ENCODE measurements at places on chromosomes 7 and 10. TPM values are rescaled to one million over a fixed set of nuclear protein-coding genes. Genes with fewer than 3 reads are reported as not detected.

ODAD2 gene
- total RNA-seq: 0.44 TPM

OR9A2 gene
- not detected for total RNA-seq

KCP gene
- 44.6 TPM for total RNA-seq

STOX1 gene
- 1.5 TPM for total RNA-seq

ANKRD30A gene
- not detected for total RNA-seq

RAMP3 gene
- 82.6 TPM for total RNA-seq

SPDYE2 gene
- total RNA-seq: 0.50 TPM

CACNA2D1 gene
- total RNA-seq: 18.3 TPM

ZNF25 gene
- 10.8 TPM for total RNA-seq

DNA sequence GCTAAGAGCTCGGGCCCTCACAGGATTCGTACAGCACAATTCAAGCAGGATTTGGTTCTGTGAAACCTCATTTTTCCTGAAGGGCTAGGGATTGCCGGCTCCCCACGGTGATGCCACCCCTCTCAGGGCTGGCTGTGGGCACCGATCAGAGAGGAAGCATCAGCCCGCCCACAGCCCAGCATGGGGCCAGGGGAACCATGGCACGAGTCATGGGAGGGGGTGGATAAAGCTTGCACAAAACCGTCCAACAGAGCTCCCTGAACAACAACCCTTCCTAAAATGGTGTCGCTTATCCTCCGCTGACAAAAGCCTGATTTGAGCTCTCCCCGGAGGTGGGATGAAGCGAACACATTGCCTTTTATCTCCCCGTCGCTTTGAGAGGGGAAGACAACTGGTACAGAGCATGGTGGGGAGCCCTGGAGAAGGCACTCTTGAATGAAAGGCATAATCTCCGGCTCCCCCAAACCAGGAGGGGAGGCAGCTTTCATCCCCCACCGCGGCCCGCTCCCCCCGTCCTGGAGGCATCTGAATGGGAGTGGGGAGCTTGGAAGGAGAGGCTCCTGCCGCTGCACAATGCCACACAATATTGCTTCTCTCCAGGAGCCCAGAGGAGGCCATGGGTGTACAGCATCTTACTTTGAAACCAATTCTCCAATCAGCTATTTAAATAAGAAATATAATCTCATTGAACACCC is 144.0 kb downstream of the RPS24 start:
- DNase-seq: no peak

DNA sequence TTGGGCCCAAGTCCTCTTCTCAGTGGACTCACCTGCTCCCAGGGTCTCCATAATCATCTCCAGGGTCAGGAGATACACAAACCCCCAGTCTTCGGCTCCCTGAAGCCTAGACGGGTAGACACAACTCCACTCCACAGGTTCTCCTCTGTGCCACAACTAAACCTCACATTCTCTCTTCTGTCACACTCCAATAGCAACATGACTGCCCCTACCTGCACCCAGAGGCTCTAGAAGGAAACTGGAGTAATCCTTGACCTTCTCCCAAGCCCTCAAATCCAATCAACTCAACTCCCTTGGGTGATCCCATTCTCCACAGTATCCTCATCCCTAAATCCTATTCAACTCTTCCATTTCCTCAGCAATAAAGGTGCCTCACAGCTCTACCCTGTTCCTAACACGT is 16.2 kb downstream of the HNRNPF start:
- DNase-seq: peak; percentile 6

- no peak for DNase-seq
Measured at GRCh38 chr10:120538091-120538490, 81.1 kb downstream of the PLPP4 start.

GRCh38 chr7:31962246-31962645 is 108.0 kb downstream of the PDE1C start:
- no peak for DNase-seq

- DNase-seq: no peak
Measured at GRCh38 chr7:103593691-103594090, 147.7 kb upstream of the SLC26A5 start.

GRCh38 chr7:143284591-143285469 is at the start of gene TMEM139:
TSS of gene TMEM139 (plus strand) at chr7:143284958. CDS start at chr7:143285958, 1,000 bp downstream.
- DNase-seq: peak; percentile 83

DNA sequence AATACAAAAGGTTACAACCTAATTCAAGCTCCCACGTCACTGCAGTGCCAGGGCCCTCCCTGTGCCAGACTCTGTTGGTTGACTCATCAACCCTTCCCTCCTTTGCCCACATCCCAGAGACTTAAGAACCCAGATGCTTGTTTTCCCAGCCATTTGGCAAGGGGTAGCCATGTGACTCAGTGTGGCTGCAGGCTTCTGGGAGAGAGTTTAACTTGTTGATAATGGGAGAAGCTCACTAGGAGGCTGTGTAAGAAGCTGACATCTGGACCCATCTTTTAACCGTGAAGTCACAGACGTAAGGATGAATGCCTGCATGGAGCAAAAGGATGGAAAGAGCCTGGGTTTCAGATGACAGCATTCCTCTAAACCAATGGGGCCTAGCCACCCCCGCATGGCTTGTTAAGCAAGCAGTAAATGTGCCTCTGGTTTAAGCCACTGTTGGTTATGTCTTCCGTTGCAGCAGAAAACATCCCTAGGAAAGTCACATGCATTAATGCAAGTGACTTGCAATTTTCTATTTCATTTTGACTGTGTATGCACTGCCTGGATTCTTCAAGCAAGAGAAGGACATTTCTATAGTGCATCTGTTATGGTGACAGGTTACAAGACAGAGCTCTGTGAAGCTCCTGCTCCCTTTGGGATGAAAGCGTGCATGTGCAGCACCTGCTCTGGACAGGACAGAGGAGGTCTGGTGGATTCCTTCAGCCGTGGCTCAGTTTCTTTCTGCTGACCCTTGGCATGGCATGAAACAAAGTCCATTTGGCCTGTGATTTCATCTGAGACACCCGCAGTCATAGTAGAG is 57.5 kb upstream of the CREB5 start:
- DNase-seq: peak; percentile 95

- DNase-seq: no peak
Measured at GRCh38 chr10:26703096-26703495, 5.6 kb downstream of the PDSS1 start.

DNA sequence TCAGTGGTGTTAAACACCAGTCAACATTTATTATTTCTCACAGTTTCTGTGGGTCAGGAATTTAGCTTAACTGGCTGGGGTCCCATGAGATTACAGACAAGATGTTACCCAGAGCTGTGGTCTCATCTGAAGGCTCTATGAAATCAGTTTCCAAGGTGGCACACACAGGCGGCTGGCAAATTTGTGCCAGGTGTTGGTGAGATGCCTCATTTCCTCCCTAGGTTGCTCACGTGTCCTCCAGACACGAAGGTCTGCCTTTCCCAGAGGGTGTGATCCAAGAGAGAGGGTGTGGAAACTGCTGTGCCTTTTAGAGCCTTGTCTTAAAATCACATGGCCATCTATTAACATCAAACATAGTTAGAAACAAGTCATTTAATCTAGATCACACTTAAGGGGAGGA is 209.0 kb downstream of the JCAD start:
- no peak for DNase-seq

DNA sequence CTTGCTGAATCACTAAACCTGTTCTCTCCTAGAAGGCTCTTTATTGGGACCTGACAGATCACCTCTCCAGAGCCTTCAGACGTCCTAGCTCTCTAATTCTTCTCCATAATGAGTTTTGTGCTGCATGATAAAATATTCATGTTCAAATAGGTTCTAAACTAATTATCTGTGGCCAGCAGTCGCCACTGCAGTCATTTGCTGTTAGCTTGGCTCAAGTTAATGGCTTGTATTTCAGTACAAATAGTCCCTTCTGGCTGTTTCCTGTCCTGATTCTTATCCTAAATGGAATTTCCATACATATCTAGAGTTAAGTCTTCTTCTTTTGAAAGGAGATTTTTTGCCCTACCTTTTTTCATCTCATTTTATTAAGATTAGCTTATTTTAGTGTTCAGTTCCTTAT is 303.2 kb downstream of the EXOC4 start:
- no peak for DNase-seq

- DNase-seq: no peak
Measured at GRCh38 chr10:37289833-37290464, 164.6 kb downstream of the ANKRD30A start.

DNA sequence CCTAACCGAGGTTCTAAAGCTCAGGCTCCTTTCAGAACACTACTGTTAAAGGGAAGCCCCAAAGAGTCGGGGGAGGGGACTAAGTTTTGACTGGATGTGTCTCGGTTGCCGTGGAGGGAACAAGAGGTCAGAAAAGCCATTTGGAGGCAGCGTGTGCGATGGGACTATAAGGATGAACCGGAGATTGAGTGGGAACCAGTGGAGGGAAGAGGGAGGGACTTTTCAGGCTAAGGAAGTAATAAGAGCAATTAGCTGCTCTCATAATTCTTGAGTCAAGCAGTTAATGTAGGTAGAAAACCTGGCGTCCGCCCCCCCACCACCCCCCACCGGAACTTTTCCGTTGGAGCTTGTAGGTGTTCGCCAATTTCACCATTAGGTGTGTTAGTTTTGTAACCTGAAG is 491 bp upstream of the AKAP9 start:
- peak; percentile 84 for DNase-seq

DNA sequence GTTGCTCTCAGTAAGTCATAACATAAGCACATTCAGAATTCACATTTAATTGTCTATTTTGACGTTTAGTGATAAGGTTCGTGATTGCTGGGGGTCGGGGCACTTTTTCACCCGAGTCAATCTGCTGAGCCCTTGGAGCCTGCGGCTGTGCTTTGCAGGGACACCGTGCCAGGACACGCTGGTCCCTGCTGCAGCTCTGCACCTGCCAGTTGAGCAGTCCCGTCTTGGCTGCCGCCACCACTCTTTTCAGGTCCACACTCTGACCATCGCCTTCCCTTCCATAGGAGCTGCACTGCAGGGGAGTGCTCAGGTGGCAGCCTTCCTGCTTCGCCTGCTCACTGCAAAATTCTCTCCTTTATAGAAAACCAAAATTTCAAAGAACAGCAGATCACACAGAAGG is 36.4 kb downstream of the CUL1 start:
- DNase-seq: no peak

DNA sequence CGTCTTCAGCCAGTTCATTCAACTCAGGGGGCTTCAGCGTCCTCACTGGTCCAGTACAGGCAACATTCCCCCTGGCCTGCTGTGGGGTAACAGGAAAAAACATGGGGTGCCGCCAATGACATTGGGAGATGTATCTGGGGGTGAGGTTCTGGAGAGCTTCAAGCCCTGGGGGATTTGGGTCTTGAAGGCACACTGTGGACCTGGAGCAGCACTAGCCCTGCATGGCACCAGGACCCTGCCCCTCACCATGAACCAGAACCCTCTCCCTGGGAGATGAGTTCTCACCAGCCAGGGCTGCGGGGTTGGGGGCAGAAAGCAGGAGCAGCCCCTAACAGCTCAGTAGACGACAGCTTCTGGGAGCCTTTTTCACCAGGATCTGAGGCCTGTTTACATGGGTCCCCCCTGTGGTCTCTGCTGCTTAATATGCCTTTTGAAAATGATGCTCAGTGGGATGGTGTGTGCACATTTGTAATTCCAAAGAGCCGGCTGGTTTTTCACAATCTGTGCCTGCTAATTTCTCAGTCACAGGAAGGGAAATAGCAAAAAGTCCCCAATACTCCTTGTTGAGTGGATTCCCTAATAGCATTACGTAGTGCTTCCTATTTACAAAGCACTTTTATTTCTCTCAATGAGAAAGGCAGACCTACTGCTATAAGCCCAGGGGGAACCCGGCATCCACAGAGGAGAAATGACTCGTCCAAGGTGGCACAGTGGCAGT is 509.5 kb downstream of the RPS24 start:
- no peak for DNase-seq

GRCh38 chr10:97135464-97135863 is 50.3 kb downstream of the SLIT1 start:
- no peak for DNase-seq

Data from kidney (tissue), 22 donors.